ENCODE measurements at places on chromosomes 6 and 20.

GRCh38 chr6:127515234-127515793 is 3.8 kb downstream of the MTCL3 start:
- DNase-seq: no peak

DNA sequence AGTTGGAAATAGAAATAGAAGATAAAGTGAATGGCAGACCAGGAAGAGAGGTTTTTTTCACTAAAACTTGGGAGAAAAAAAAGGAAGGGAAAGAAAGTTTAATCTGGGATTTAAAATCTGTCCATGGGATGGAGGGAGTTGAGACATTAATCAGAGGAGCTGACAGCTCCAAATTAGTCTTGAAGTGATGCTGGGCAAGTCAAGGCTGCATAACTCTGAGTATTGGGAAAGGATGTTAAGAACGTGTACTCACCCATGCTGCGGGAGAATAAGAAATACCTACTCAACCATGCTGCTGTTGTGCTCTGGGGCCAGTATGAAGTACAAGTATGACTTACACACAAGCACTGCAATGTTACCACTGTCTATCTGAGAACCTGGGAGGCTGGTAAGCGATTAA is 47.5 kb downstream of the SNRNP48 start:
- DNase-seq: no peak

- no peak for DNase-seq
Measured at GRCh38 chr6:156963712-156964700, 186.8 kb downstream of the ARID1B start.

DNA sequence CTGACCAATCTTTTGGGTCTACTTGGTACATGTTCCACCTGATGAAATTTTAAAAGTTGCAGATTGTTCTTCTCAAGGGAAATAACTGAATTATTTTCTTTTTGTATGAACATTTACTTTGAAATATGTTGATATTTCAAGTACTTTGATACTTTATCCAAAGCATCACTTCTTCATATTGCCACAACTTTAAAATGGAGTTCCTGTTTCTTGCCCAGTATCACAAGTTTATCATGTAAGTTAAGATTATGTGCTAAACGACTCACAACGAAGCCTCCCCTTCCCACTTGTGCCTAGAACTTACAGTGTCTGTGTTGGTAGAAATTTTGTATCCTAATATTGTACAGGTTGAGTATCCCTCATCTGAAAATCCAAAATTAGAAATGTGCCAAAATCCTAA is 108.4 kb downstream of the ARID1B start:
- DNase-seq: no peak

- DNase-seq: no peak
Measured at GRCh38 chr6:54094786-54095185, 16.5 kb upstream of the MLIP start.

GRCh38 chr20:3995749-3996320 is 19.5 kb downstream of the RNF24 start:
- DNase-seq: no peak

GRCh38 chr6:25065666-25066065 is 129.9 kb upstream of the RIPOR2 start:
- no peak for DNase-seq

- no peak for DNase-seq
Measured at GRCh38 chr6:39240155-39240757, 11.0 kb upstream of the KCNK5 start.

DNA sequence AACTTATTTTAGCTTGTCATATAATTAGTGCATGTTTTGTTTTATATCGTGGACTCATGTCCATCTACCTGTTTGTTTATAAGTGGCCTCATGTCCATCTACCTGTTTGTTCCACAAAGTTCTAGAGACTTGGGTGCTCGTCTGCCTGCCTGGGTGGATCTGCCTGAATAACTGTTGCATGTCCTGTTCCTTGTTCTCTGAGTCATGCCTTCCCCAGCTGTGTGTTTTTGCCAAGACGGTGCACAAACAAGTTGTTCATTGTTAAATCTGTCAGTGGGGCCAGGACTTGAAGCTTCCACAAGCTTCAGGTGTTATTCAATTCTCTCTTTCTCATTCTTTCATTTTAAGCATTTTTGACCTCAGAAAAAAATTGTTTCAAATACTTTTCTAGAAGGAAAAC is 358.0 kb upstream of the CITED2 start:
- DNase-seq: no peak

- no peak for DNase-seq
Measured at GRCh38 chr20:3900187-3900604, 11.0 kb downstream of the PANK2 start.

GRCh38 chr20:35232575-35232974 is 6.1 kb downstream of the MMP24 start:
- no peak for DNase-seq

GRCh38 chr20:50969912-50970311 is 11.3 kb downstream of the MOCS3 start:
- no peak for DNase-seq

DNA sequence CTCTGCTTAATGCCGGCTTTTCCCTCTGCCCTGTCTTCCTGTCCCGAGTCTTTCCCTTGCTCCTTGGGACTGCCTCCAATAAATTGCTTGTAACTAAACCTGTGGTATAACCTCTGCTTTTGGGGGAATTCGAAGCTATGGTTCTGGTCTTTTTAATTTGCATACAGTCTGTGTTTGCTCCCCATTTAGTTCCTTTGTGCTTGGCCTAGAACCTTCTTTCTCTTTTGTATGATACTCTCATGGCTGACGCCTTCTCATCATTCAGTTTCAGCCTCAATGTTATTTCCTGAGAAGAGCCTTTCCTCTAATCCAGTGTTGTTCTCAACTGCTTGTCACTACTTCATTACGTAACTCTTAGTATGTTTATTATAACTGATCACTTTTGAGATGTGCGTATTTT is 248.0 kb downstream of the PHF3 start:
- DNase-seq: no peak

- DNase-seq: no peak
Measured at GRCh38 chr6:168834801-168835200, 393.8 kb downstream of the SMOC2 start.

DNA sequence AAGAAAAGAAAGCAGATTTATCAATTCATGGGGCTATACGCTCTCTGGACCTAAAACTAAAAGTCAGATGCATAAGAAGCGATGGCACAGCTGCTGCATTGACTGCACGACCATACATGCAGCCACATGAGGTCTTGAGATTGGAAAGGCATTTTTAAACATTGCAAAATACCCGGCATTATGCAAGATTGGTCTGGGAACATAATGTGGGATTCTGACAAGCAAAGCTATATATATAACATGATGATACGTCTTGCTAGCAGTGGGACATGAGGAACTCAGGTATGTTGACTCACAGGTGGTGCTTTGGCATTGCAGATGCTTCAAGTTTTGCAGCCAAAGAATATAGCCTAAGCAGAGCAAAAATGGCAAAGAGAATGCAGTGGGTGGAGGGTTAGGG is 55.1 kb downstream of the SAMD3 start:
- no peak for DNase-seq

- no peak for DNase-seq
Measured at GRCh38 chr6:114304304-114304887, 38.4 kb downstream of the HS3ST5 start.

DNA sequence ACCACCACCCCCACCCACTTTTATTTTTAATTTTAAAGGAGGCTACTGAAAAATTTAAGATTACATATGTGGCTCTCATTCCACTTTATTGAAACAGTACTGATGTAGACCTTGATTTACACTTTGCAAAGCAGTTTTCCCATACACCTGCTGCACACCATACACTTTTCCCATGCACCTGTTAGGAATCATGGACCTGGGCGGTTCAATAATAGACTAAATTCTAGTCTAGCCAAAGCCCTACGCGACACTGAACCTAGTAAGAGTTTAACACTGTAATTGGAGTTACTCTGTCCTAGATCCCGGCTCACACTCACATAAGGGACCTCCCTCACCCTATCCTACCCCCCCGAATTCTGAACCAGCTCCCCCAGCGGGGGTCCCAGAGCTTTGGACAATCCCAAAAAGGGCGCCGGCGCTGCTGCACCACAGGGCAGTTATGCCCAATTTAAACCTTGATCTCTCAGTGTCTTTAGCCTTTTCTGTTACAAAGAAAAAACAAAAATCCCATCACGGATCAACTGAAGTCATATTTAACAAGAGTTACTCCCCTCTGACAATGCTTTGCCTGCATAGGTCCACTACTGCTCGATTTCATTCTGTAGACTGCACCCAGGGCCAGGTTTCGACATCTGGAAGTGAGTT is 2.4 kb upstream of the GCLC start:
- DNase-seq: no peak

Measured in activated T-helper 1 cell treated with anti-CD3 and anti-CD28 coated beads, Interleukin-2, amount 50 U/mL, for 16 hours (primary cell).